Endothelial cell of umbilical vein (primary cell): ENCODE measurements at places on chromosomes 1 and 21. TPM values are rescaled to one million over a fixed set of nuclear protein-coding genes. Genes with fewer than 3 reads are reported as not detected.
A peak's percentile ranks its signal among the peaks of the same experiment; 100 is the strongest.

The CACNA1S gene
- polyA plus RNA-seq: not detected in 2 replicates

The DPYD gene
- 3.2 and 4.6 TPM in 2 replicates for polyA plus RNA-seq

DNA sequence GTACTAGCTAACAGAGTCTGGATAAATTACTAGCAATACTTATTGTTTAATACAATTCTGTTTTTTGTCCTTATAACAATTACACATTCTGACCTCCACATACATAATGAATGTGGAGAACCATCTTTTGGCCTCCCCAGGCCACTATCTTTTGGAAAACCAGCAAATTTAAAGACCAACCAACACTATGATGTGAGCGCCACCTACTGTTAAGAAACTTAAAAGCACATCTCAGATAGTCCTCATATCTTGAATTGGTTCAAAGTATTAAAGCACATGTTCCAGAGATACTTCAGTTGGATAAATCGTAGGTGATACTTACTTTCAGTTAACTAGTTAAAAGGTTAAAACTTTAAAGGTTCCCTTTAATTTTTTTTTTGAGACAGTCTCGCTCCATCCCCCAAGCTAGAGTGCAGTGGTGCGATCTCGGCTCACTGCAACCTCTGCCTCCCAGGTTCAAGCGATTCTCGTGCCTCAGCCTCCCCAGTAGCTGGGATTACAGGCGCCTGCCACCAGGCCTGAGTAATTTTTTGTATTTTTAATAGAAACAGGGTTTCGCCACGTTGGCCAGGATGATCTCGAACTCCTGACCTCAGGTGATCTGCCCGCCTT, 29.3 kb upstream of the USP1 start:
- DNase-seq: peak; percentile 46

DNA sequence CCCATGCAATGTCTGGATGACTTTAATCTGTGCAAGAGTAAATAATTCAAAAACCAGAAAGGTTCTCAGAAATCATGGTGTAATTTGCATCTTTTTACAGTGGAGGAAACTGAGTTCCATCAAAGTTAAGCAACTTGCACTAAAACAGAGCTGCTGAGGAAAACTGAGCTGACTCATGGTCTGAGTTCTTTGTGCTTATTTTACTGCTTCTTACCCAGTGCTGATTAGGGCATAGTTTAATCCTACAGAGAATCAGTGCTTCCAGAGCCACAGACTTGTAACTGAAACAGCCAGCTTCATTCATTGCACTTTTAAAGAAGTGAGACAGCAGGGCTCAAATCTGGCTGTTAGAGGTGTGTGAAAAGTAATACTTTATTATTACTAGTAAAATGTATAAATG, 10.9 kb upstream of the RWDD3 start:
- DNase-seq: no peak

DNA sequence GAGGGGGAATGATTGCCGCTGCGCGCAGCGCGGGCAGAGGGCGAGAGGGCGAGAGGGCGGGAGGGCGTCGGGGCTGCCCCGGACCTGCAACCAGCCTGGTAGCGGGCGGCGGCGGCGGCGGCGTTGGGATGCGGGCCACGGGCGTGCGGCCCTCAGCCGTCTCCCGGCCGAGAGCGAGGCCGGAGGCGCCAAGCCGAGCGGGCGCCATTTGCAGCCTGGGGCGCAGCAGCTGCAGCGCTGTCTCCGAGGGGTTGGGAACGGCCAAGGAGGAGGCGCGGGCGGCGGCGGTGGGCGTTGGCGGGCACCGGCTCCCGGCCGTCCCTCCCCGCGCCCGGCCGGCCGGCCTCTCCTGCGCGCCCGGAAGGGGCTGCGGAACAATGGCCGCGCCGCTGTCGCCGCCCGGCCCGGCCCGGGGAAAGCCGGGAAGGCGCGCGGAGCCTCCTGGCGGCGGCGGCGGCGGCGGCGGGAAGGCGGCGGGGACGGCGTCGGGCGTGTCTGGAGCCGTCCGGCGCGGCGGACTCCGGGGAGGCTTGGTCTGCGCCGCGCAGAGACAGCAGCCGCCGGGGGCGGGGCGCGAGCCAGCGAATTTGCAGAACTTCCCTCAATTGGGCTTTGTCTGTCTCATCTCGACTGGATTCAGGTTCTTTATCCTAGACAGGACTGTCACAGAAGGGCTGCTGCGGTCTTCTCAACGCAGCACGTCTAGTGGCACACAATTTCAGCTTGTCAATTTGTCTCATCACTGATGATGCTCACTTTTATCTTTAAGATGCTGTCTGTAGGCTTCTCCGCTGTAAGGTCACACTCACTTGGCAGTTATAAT, 35.7 kb downstream of the ZBTB8B start:
- DNase-seq: peak; percentile 49

- DNase-seq: peak; percentile 15
Measured at GRCh38 chr1:37561133-37562132, 4.7 kb downstream of the DNALI1 start.

DNA sequence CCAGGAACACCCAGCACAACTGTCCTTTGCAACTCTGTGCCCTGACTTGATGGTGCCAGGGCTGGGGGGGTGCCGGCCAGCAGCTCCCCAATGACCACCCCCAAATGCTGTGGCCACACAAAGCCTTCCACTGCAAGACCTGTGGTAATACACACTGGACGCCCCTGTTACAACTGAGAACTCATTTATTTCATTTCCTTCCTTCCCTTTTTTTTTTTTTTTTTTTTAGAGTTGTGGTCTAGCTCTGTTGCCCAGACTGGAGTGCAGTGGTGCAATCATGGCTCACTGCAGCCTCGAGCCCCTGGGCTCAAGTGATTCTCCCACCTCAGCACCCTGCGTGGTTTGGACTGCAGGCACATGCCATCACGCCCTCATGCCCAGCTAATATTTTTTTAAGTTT, 25.2 kb downstream of the TP73 start:
- DNase-seq: no peak

- DNase-seq: no peak
Measured at GRCh38 chr1:220382994-220383393, 110.7 kb upstream of the RAB3GAP2 start.

The AGMAT gene
- 0.22 and 0.39 TPM in 2 replicates for polyA plus RNA-seq

The EPRS1 gene
- polyA plus RNA-seq: 22.2 and 22.9 TPM in 2 replicates

- no peak for DNase-seq
Measured at GRCh38 chr1:99218999-99219398, 45.3 kb upstream of the PLPPR4 start.

- DNase-seq: no peak
Measured at GRCh38 chr1:1129381-1129821, 13.5 kb upstream of the C1orf159 start.

The C1orf94 gene
- polyA plus RNA-seq: not detected in 2 replicates

The HAO2 gene
- not detected in 2 replicates for polyA plus RNA-seq

The SPRR2B gene
- polyA plus RNA-seq: not detected in 2 replicates

- no peak for DNase-seq
Measured at GRCh38 chr1:19414515-19415121, 70.7 kb downstream of the CAPZB start.

The ITSN1 gene
- polyA plus RNA-seq: 62.1 and 72.2 TPM in 2 replicates

GRCh38 chr1:88141499-88142074, 542.5 kb upstream of the PKN2 start:
- DNase-seq: peak; percentile 9

DNA sequence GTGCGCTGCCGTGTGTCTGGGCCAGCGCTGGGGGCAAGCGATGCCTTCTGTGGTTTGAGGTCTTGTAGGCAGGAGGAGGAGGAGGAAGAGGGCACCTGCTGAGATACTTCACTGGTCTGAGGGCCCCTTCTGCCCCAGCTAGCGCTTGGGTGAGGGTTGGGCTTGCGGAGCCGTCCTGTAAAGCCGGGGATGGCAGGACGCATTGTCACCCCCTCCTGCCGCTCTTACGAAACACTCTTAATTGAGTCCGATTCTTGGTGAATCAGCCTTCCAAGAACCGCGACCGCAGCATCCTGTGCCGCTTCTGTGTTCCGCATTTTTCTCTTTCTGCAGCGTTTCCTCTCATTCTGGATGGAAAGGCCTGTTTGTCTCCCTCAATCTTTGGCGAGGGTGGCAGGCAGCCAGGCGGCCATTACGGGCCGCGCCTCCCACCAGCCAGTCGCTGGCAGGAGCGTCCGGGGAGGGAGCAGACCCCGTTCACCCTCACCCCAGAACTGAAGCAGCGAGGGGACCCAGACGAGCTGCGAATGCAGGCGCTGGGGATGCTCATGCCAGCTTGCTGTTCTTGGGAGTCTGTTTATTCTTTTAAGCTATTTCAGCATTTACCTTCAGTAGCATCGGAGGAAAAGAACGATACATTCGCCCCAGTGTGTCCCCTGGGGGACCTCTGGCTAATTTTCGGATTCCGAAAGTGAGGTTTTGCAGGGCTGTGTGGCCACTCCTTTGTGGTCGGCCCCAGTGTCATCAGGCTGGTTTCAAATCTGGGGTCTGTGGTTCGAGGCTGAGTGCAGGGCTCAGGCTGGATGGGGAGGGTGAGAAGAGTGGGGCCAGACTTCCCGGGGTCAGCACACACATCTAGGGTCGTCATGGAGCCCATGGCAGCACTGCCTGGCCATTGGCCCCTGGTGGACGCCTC, 62.7 kb downstream of the SKI start:
- DNase-seq: peak; percentile 94

The TMOD4 gene
- polyA plus RNA-seq: 0.22 TPM in 1 of 2 replicates, not detected in the other

DNA sequence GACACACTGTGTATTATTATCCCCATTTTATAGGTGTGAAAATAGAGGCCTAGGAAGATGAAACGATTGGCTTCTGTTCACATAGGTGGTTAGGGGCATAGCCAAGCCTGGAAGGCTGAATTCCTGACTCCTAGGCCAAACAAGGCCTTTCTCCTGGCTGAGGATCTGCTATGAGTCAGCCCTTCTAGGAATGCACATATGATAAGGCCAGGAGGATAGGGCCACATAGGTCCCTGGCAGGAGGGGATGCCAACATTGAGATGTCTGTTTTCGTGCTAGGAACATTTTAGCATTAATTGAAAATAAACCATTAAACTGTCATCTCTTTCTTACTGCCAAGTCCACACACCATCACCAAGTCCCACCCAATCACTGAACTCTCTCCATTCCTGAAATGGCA, 9.2 kb downstream of the CSMD2 start:
- no peak for DNase-seq

The TEDDM1 gene
- not detected in 2 replicates for polyA plus RNA-seq

- no peak for DNase-seq
Measured at GRCh38 chr1:111921948-111922347, 67.5 kb downstream of the KCND3 start.

The TMEM50B gene
- 17.3 and 25.1 TPM in 2 replicates for polyA plus RNA-seq

DNA sequence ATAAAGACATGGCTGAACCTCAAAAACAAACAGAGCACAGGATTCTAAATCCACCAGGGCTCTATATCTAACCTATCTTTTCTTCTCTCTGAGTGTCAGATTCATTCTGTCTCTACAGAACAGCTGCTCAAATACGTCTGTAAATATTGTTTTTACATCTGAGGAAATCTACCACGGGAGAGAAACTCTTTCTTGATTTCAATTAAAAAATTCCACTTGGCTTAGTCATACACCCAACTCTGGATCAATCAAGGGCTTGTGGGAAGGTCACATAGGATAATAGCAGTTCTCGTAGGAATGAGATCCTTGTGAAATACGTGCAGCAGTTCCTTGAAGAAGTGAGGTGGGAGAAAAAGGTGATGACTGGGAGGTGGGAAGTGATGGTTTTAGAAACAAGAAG, 1355.7 kb upstream of the ADGRL2 start:
- no peak for DNase-seq

GRCh38 chr1:67955591-67955990, 94.8 kb downstream of the DIRAS3 start:
- no peak for DNase-seq

The MOB3C gene
- 6.1 and 7.0 TPM in 2 replicates for polyA plus RNA-seq

DNA sequence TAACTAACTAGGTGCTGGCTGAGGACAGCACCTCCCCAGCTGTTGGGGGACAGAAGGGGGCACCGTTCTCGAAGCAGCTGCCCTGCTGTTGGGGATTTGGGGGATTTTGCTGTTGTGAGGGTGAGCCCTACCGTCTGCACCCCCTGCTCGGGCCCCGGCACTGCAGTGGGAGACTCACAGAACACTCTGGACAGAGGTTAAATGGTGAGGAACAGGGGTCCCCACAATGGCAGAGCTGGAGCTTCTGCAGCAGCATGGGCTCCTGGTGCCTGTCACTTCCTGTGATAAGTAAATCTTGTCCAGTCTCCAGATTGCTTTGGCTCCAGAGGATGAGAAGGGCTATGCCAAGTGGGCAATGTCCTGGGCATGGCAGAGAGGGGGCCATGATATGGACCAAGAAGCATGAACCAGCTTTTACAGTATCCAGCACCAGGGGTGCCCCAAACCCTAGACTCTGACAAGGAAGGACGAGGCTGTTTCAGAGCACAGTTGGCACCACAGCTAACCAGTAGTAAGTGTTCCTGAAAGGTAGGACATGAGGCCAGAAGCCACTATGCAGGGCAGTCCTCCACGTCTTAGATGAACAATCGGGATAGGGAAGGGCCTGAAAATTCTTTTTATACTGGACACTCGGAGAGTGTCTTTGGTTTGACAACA, 365.1 kb upstream of the VAMP3 start:
- DNase-seq: no peak

DNA sequence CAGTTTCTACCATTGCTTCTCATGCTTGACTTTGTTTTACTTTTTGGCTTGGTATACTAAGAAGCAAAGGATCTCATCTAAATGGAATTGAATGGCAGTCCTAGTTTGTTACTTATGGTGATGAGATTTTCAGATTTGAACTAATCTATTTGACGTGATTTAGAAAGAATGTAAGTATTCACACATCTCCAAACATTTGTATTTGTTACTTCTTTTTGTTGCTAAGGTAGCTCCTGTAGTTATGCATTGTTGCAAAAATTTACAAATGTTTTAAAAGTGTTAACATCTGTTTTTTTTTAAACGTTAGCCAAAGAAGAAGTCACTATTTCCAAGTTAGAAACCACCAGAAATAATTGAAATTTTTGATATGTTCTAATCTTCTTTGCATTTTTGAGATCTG, 222.5 kb downstream of the RPS6KC1 start:
- no peak for DNase-seq

- no peak for DNase-seq
Measured at GRCh38 chr1:193542690-193543089, 356.3 kb upstream of the B3GALT2 start.

DNA sequence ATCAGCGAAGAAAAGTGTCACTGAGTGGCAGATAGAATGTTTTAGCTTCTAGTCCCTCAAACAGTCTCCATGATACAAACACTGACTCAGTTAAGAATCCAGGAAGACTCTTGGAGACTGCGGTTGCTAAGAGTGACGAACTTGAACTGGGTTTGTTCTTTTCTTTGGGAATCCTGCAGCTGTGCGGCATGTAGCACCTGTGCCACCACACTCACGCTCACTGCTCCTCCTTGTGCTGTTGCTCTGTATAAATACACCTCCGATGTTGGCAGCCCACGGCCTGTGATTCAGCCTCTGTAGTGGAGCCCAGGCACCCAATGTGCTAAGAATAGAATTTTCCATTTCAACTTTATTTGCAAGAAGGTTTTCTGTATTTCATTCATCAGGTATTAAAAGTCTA, 5.5 kb upstream of the PPIE start:
- DNase-seq: no peak

The C1QTNF12 gene
- polyA plus RNA-seq: 0.67 and 1.0 TPM in 2 replicates
